ENCODE measurements at places on chromosomes 11 and 22. TPM values are rescaled to one million over a fixed set of nuclear protein-coding genes. Genes with fewer than 3 reads are reported as not detected.

The OR5T1 gene
- total RNA-seq = not detected

The RASL10A gene
- 0.61 TPM for total RNA-seq

The VPREB1 gene
- total RNA-seq = not detected

The CHADL gene
- total RNA-seq = 2.8 TPM

The PRR33 gene
- not detected for total RNA-seq

The C11orf87 gene
- total RNA-seq = not detected

The TIGD3 gene
- 0.12 TPM for total RNA-seq

The BSX gene
- not detected for total RNA-seq

The LARGE1 gene
- total RNA-seq = 9.7 TPM

The NAALAD2 gene
- 0.15 TPM for total RNA-seq

The HORMAD2 gene
- total RNA-seq = not detected

DNA sequence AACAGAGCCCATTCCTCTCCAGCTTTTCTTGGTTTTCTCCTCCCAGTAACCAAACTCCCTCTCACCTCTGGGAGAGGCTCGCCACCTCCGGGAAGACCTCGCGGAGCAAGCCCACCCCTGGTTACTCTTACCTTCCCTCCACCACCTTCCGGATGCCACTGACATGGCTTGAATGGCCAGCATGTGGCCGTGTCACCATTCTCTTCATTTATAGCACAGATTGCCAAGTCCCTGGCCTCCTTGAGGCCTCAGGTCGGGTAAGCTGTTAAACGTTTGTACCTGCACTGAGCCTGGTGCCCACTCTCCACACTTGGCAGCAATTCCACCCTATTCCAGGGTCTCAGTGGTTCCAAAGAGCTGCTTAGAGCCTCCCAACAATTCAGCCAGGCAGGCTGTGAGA is 8.0 kb upstream of the FXYD2 start:
- no peaks in the 10 kb centered on the region for H3K27me3 ChIP-seq
- peak overlapping the region; percentile 78 for H3K27ac ChIP-seq
- peak; percentile 38 for DNase-seq
- no peak overlapping the region for H3K4me3 ChIP-seq
- no peaks in the 10 kb centered on the region for H3K36me3 ChIP-seq
- peaks cover 12% of the 10 kb centered on the region for H3K4me1 ChIP-seq

DNA sequence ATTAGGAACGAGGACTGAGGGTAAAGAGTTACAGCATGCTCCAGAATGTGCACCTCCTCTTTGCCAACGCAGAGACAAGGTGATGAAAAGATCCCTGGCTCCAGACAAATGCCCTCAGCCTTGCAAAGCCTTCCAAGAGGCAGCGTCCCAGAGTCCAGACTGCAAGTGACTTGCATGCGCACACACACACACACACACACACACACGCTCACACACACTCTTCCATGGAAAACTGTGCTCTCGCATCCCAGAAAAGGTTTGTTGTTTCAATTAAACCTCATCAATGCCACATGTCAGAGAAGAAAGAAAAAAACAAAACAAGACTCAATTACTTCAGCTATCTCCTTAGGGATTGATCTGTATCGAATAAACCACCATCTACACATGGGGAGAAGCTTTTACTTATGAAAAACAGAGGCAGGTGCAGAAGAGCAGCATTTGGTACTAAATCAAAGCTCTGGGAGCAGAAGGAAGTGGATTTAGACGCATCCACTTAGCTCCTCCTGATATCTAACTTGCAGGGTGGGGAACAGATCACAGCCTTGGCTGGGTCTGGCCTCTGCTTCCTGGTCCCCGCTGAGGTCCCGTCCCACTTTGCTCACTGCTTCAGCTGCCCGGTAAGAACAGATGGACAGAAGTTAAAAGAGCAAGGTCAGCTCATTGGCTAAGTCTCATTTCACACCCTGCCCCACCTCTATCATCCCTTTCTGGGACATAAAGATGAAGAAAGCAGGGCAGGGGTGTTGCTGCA is 249.8 kb upstream of the BLID start:
- H3K4me3 ChIP-seq = no peak overlapping the region
- no peaks in the 10 kb centered on the region for H3K36me3 ChIP-seq
- H3K27ac ChIP-seq = no peak overlapping the region

GRCh38 chr11:68582416-68583040 is 101.8 kb upstream of the GAL start:
- no peak overlapping the region for H3K4me3 ChIP-seq
- H3K27me3 ChIP-seq = no peaks in the 10 kb centered on the region
- H3K27ac ChIP-seq = no peak overlapping the region
- no peaks in the 10 kb centered on the region for H3K36me3 ChIP-seq
- DNase-seq = no peak

GRCh38 chr11:91869686-91870085 is 354.9 kb upstream of the FAT3 start:
- no peaks in the 10 kb centered on the region for H3K36me3 ChIP-seq
- DNase-seq = no peak
- H3K27me3 ChIP-seq = no peaks in the 10 kb centered on the region
- H3K4me1 ChIP-seq = no peaks in the 10 kb centered on the region
- no peak overlapping the region for H3K4me3 ChIP-seq

DNA sequence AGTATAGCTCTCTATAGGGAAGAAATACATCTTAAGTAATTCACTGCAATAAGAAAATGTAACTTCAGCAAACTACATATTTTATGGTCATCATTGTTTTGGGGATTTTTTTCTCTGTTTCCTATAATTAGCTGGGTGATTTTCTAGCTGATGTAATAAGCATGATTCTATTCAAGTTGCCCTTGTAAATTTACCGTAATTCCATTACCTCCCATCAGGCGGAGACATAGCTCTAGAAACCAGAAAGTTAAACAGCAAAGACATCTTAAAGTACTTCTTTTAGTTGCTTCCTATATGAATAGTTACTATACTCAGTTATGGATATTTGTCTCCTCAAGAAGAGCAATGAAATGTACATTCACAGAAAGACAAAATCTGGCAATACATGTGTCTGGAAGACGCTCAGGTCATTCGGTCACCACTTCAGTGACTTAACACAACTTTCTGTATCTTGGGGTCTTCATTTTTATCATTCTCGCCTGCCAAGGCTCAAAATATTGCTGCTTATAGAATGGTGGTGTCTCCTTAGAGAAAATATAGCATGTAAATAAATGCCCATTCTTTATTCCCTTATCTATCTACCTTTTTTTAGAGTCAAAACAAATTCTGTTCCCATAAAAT is 239.9 kb upstream of the ZC3H12C start:
- H3K36me3 ChIP-seq = no peaks in the 10 kb centered on the region
- H3K27ac ChIP-seq = no peak overlapping the region
- H3K27me3 ChIP-seq = no peaks in the 10 kb centered on the region
- H3K4me3 ChIP-seq = no peak overlapping the region
- no peak for DNase-seq
- H3K4me1 ChIP-seq = no peaks in the 10 kb centered on the region

GRCh38 chr11:34239465-34240149 is 118.2 kb downstream of the ABTB2 start:
- peaks cover 14% of the 10 kb centered on the region for H3K4me1 ChIP-seq
- H3K27me3 ChIP-seq = no peaks in the 10 kb centered on the region
- H3K4me3 ChIP-seq = no peak overlapping the region
- no peak for DNase-seq
- no peak overlapping the region for H3K27ac ChIP-seq

DNA sequence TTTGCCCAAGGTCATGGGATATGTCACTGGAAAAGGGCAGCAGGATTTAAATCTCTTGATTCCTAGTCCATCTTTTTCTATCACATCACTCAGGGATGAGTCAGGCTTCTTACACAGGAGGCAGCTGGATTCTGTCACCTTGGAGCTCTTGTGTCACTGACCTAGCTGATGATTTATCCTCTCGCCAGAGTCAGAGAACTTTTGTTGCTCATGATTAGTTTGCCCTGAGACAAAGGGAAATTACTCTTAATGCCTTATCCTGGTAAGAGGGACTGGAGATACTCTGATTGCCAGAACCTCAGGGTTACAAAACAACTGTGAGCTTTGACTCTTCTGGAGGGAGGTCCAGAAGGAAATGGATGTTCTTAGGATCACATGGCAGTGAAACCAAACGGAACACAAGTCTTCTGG is 10.1 kb downstream of the COA4 start:
- no peak overlapping the region for H3K4me3 ChIP-seq
- H3K4me1 ChIP-seq = no peaks in the 10 kb centered on the region
- H3K36me3 ChIP-seq = peaks cover 20% of the 10 kb centered on the region

DNA sequence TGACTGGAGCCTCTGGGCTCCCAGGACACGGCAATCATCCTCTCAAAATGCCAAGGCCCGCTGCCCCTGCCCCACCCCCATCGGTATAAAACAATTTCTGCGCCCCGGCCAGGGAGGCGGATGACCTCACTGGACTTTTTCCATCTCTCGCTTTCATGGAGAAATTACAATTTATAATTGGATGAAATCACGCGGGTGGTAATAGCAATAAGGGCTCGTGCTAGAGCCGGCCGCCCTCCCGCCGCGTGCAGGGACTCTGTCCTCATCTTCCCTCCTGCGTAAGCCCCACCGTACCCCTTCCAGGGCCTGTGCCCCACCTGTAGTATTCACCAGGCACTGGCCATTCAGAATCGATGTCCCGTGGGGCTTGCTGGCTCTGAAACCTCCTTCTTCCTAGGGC is 64.5 kb downstream of the MACROD1 start:
- H3K4me1 ChIP-seq = no peaks in the 10 kb centered on the region
- no peak overlapping the region for H3K4me3 ChIP-seq
- no peak overlapping the region for H3K27ac ChIP-seq
- no peaks in the 10 kb centered on the region for H3K36me3 ChIP-seq
- no peak for DNase-seq

- H3K27ac ChIP-seq = no peak overlapping the region
- H3K4me3 ChIP-seq = no peak overlapping the region
- H3K4me1 ChIP-seq = no peaks in the 10 kb centered on the region
- H3K36me3 ChIP-seq = no peaks in the 10 kb centered on the region
- H3K27me3 ChIP-seq = no peaks in the 10 kb centered on the region
These were observed 37.3 kb downstream of the ABCC8 start for GRCh38 chr11:17439316-17439782.

GRCh38 chr11:132072858-132073211 is 702.4 kb downstream of the NTM start:
- H3K4me1 ChIP-seq = no peaks in the 10 kb centered on the region
- no peaks in the 10 kb centered on the region for H3K36me3 ChIP-seq
- no peaks in the 10 kb centered on the region for H3K27me3 ChIP-seq
- H3K4me3 ChIP-seq = no peak overlapping the region

GRCh38 chr11:113628912-113629311 is 77.2 kb downstream of the TMPRSS5 start:
- no peak overlapping the region for H3K4me3 ChIP-seq
- DNase-seq = peak; percentile 75
- peaks cover 3% of the 10 kb centered on the region for H3K4me1 ChIP-seq
- no peaks in the 10 kb centered on the region for H3K27me3 ChIP-seq

DNA sequence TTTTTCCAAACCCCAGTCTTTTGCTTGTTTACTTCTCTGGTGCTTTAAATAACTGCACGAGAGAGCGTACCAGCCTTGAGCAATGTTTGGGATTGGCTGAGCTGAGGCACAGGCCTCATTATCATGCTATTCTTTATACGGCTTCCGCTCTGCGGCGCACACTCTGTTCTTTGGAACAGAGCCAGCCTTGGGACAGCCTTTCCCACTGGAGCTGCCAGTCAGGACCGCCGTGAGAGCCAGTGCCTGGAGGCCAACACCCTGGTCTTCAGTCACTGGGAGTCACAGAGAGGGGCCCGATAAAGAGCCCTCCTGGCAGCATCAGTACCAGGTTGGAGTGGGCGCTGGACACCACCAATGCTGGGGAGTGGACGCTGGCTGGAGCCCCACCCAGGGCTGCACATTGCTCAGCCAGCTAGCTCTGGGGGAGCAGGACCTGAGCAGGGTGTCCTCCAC is 125.6 kb downstream of the BCR start:
- H3K27me3 ChIP-seq = no peaks in the 10 kb centered on the region
- H3K36me3 ChIP-seq = no peaks in the 10 kb centered on the region
- H3K4me1 ChIP-seq = no peaks in the 10 kb centered on the region
- H3K27ac ChIP-seq = no peak overlapping the region
- no peak overlapping the region for H3K4me3 ChIP-seq

DNA sequence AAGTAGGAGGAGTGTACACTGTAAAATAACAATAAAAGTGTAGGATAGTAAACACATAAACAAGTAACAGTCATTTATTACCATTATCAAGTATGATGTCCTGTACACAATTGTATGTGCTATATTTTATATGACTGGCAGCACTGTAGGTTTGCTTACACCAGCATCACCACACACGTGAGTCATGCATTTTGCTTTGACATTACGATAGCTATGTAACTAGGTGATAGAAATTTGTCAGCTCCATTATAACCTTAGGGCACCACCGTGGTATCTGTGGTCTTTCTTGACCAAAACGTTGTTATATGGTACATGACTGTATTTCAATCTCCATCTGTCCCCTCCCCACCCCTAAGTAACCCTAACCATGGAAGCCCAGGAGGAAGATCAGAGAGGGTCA is 1.1 kb downstream of the DNAL4 start:
- no peak overlapping the region for H3K27ac ChIP-seq
- DNase-seq = no peak
- H3K4me3 ChIP-seq = peak overlapping the region; percentile 91
- no peaks in the 10 kb centered on the region for H3K27me3 ChIP-seq

- no peaks in the 10 kb centered on the region for H3K4me1 ChIP-seq
- no peak overlapping the region for H3K4me3 ChIP-seq
- H3K27ac ChIP-seq = no peak overlapping the region
- H3K36me3 ChIP-seq = no peaks in the 10 kb centered on the region
- no peaks in the 10 kb centered on the region for H3K27me3 ChIP-seq
These were observed 279.9 kb upstream of the B3GAT1 start for GRCh38 chr11:134691985-134692384.

- no peak overlapping the region for H3K4me3 ChIP-seq
- H3K4me1 ChIP-seq = no peaks in the 10 kb centered on the region
- H3K36me3 ChIP-seq = no peaks in the 10 kb centered on the region
These were observed 20.9 kb upstream of the MPPED1 start for GRCh38 chr22:43390872-43391271.

DNA sequence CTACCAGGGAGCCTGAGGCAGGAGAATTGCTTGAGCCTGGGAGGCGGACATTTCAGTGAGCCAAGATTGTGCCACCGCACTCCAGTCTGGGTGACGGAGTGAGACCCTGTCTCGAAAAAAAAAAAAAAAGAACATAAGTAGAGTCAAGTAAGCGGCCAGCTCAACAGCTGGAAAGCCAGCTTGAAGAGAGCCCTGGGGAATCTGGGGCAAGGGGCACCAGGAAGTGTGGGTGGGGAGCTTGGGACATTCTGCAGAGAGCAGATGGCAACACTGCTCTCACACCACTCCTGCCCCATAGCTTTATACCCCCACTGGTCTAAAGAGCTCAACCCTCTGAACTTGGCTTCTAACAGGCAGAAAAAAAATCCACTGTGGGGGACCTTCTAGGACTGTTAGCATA is 505.6 kb downstream of the BUD13 start:
- H3K36me3 ChIP-seq = no peaks in the 10 kb centered on the region
- DNase-seq = no peak
- H3K27me3 ChIP-seq = no peaks in the 10 kb centered on the region
- no peak overlapping the region for H3K4me3 ChIP-seq

- DNase-seq = peak; percentile 37
- no peaks in the 10 kb centered on the region for H3K36me3 ChIP-seq
- H3K27me3 ChIP-seq = no peaks in the 10 kb centered on the region
- H3K27ac ChIP-seq = peak overlapping the region; percentile 86
- peak overlapping the region; percentile 92 for H3K4me3 ChIP-seq
These were observed 997 bp downstream of the TST start for GRCh38 chr22:37018086-37018814.

GRCh38 chr11:23789200-23789853 is 707.5 kb upstream of the LUZP2 start:
- H3K4me3 ChIP-seq = no peak overlapping the region
- H3K4me1 ChIP-seq = peaks cover 7% of the 10 kb centered on the region
- no peak overlapping the region for H3K27ac ChIP-seq
- DNase-seq = no peak
